ENCODE measurements at places on chromosomes 5 and 9.

DNA sequence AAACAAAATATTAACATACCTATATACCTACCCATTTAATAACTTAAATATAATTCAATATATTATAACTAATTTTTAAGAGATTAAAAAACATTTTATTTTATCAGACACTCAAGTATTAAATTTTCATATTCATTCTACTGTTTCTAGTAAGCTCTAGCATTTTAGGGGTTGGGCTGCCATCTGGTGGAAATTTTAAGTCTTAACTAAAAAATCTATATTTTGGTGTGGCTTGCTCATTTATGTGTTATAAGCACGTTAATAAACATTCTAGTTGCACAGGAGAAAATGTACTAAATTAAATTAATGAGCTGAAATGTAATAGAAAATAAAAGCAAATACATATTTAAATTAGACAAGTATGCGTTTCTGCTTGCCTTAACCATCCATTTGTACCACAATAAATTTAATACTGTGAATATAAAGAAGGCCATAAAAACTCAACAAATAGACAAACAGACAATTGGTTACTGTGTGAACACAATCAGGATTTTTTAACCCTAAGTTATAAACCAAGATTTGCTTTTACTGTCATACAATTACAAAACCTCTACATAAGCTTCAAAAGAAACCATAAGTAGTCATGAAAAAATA lies 1728.3 kb upstream of the CDH9 start:
- peak; percentile 19 for DNase-seq

GRCh38 chr9:92764988-92765936 lies 629 bp upstream of the BICD2 start:
- DNase-seq, result peak; percentile 98

DNA sequence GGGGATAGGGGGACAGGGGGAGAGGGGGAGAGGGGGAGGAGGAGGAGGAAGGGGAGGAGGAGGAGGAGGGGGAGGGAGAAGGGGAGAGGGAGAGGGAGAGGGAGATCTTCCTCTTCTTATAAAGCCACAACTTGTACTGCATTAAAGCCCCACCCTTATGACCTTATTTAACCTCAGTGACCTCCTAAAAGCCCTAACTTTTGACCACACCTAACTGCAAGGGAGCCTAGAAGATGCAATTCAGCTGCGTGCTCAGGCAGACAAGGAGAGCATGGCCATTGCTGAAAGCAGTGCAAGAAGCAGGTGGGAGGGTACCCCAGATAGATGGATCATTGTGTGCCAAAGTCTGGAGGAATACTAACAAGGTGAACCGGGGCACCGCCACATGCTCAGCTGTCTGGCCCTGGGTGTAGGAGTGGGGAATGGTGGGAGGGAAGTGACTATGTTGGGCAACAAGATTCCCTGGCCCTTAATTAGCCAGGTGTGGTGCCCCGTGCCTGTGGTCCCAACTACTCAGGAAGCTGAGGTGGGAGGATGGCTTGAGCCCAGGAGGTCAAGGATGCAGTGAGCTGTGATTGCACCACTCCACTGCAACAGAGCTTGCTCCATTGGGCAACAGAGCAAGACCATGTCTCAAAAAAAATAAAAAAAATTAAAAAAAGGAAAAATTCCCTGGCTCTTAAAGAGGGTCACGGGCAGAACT lies 125.4 kb upstream of the BOD1 start:
- DNase-seq, result no peak

GRCh38 chr5:11602298-11602697 lies 301.9 kb downstream of the CTNND2 start:
- no peak for DNase-seq

DNA sequence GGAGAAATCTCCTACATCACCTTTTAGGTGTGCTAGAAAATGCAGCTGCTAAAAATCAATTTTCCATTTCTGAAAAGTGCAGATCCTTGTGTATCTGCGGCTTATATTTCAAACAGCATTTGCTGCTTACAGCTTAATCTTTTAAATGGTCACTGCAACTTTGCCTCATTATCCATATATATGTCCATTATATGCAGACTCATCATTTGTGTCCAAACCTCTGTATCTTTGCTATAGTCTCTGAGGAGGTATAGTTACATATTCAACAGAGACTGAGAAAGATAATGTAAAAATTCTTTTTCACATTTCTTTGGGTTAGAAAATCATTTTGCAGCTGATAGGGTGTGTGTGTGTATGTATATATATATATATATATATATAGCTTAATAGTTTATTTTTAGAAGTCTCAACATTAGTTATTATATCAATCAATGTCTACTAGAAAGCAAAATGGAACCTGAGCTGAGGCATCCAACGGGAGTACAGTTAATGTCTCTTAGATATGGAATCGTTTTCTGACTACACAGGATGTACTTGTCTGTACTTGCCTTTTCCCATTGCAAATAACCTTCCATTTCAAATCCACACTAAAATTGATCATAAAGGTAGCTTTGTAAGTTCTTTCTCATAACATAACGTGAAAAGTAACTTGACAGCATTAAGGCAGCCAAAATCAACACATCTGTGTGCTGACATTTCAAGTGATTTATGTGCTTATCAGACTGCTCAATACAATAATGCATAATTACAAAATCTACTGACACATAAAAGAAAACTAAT lies 267.0 kb upstream of the HAPLN1 start:
- no peak for DNase-seq

- DNase-seq, result no peak
These were observed 1.9 kb downstream of the RCL1 start for GRCh38 chr9:4794691-4795090.

DNA sequence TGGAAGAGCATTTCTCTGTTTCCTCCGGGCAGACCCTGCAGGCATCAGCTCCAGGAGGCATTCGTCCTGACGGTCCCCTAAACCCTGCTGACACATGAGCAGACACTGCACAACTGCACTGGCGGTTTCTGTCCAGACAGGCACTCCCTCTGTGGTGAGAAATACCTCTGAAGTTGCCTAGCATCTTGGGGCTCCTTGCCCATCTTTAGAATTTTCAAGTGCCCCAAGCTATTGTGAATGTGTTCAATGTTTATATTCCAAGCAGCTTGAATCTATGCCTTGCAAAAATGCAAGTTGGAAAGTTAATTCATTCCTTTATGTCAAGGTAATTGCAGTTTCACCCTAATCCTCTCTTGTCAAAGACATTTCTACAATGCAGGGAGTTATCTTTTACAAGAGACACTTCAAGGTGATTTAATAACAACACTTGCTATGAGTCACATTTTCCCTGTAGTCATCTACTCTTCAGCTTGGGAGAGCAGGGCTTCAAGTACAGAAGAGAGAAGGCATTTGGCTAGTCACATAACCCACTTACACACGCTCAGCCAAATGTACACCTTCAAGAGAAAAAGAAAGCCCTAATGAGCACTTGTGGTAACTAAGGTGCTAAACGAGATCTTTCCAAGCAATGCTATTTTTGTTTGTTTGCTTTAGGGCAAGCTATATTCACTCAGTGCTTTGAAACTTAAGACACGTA lies 302.5 kb downstream of the MLLT3 start:
- DNase-seq, result peak; percentile 66

- DNase-seq, result no peak
These were observed 76.2 kb upstream of the CHD1 start for GRCh38 chr5:99004960-99005359.

DNA sequence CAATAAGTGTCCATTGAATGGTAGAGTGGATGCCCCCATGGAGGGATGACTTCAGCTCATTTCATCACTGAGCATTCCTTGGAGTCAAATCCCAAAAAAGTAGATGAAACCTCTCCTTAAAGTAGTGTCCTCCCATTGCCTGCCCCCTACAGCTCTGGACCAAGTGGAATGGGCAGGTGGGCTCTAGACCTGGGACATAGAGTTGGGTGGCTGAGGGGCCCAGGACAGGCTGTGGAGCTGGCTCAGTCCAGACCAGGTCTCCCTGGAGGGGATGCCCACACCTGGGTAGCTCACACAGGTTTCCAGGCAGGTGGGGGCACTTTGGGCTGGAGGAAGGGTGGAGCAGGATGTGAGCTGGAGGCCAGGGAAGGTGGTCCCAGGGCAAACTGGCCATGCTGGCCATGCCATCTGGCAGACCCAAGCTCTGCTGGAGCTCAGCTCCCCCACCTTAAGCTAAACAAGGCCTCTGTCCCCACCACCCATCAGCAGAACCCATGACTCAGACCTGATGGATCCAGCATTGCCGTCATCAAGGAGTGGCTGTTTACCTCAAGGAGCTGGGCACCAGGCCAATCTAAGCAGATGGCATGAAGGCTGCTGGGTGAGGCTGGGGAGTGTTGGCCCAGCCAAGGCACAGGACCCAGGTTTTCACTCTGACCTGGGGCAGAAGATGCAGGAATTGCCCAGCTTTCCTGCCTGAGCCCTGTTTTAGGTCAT lies 6.2 kb upstream of the SPINK4 start:
- DNase-seq, result peak; percentile 90

DNA sequence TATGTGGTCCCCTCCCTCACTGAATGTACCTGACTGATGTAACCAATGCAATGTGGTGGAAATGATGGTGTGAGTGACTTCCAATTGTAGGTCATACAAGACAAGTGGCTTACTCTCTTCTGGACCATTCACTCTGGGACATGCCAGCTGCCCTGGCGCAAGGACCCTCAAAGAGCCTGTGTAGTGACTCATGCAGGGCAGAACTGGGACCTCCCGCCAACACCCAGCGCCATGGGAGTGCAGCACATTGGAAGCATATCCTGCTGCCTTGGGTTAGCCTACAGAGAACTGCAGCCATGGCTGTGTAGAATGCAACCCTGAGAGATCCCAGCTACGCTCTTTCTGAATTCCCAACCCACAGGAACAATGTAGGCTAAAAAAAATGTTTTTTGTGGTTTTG lies 90.0 kb upstream of the PANK3 start:
- no peak for DNase-seq

DNA sequence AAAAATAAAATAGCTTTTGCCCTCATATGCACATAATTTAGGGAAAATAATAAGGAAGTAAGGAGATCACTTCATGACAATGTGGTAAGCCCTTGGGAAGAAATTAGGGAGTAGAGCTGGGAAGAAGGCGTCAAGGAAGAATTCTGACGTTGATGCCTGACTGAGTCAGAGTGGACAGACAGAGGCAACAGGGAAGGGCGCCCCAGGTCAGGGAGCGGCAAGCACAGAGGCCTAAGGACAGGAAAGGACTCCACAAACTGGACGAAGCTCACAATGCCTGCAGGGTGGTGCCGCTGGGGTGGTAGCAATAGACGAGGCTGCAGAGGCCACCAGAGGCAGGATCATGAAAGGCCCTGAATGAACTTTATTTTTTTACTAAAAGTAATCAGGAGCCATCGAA lies 7.6 kb downstream of the DRD1 start:
- DNase-seq, result no peak

GRCh38 chr9:115810166-115810565 lies 343.4 kb upstream of the PAPPA start:
- DNase-seq, result no peak

DNA sequence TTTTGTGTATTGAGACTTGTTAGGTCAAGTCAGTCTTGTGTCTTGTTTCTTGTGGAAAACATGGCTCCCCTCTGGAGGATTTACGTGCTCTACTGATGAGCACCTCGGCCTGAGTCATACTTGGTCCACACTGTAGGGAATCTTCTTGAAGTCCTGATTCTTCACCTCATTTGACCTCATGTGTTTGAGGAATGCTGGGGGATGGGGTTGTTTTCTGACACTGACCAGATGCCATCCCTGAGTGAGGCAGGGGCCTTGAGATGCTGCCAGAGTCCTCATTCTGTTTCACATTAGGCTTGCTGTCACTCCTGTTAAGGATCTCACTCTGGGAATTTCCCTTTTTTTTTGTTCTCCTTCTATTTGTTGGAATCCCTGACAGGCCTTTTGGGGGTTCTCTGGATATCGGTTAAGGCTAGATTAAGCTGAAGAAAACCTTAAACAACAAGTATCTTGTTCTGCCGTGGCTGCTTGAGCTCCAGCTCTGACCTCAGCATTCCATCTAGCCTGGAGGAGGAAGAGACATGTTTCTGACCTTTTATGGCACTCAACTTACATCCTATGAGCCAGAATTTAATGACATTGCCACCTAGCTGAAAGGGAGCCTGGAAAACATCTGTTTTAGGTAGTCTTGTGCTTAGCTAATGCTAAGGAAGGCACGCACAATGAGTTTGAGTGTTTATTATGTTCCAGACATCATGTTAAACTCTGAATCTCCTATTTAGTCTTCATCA lies 20.6 kb downstream of the TCOF1 start:
- DNase-seq, result peak; percentile 99

- DNase-seq, result no peak
These were observed 2.1 kb upstream of the CAMK2A start for GRCh38 chr5:150291388-150292385.

- DNase-seq, result peak; percentile 99
These were observed 196.8 kb downstream of the AUH start for GRCh38 chr9:91164724-91165520.

DNA sequence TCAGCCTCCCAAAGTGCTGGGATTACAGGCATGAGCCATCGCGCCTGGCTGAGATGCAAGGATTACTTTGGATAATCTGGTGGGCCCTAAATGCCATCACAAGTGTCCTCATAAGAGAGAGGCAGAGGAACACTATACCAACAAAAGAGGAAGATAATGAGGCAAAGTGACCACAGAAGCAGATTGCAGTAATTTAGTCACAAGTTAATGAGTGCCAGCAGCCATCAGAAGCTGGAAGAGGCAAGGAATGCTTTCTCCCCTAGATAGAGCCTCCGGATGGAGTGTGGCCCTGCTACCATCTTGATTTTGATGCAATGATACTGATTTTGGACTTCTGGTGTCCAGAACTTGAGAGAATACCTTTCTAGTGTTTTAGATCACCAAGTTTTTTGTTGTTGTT lies 122.3 kb downstream of the SPATA31D1 start:
- DNase-seq, result no peak

- DNase-seq, result peak; percentile 91
These were observed 1.8 kb downstream of the LPCAT1 start for GRCh38 chr5:1521671-1522600.

- peak; percentile 17 for DNase-seq
These were observed 69.6 kb downstream of the IL31RA start for GRCh38 chr5:55920784-55921183.

GRCh38 chr5:139671096-139671841 lies 23.1 kb downstream of the CXXC5 start:
- DNase-seq, result no peak

- no peak for DNase-seq
These were observed 163.9 kb downstream of the ZNF608 start for GRCh38 chr5:124582561-124582840.

GRCh38 chr9:99109522-99109921 lies 4.6 kb downstream of the TGFBR1 start:
- DNase-seq, result peak; percentile 69

DNA sequence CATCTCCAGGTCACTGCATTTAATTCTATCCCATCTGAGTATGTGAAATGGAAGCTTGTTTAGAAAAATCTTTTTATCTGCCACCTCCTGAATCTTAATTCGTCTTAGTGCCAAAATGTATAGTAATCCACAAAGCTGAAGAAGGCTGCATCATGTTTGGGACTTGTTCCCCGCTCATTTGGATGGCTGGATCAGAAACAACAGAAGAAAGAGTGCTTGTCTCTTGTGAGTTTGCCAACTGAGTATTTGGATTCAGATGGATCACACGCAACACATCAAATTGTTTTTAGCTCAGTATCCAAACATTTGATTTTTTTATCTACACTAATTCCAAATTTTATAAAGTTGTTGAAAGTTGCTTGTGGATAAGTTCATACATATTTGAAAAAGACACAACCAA lies 197.2 kb upstream of the PAPPA start:
- DNase-seq, result no peak

GRCh38 chr5:127702926-127703561 lies at the start of gene CCDC192:
TSS of gene CCDC192 (plus strand) at chr5:127703391. CDS start at chr5:127703446, 55 bp downstream.
- no peak for DNase-seq

Measured in EH (cell line).